Stimulated activated CD4-positive, alpha-beta T cell treated with anti-CD3 and anti-CD28 coated beads, Interleukin-2, amount 100 ng/mL, for 24 hours (primary cell): ENCODE measurements at places on chromosomes 16 and 17.

GRCh38 chr16:56462064-56462796, 10.9 kb downstream of the OGFOD1 start:
- DNase-seq = no peak

- DNase-seq = no peak
Observed at GRCh38 chr16:969508-970385, 1.0 kb downstream of the LMF1 start.

GRCh38 chr17:50213026-50214022, 11.9 kb upstream of the COL1A1 start:
- peak; percentile 43 for DNase-seq

GRCh38 chr17:46732754-46733398, 85.6 kb downstream of the WNT3 start:
- no peak for DNase-seq

GRCh38 chr17:74883241-74883745, 10.1 kb downstream of the FADS6 start:
- DNase-seq = no peak
